ENCODE measurements at places on chromosomes 3 and 15.

DNA sequence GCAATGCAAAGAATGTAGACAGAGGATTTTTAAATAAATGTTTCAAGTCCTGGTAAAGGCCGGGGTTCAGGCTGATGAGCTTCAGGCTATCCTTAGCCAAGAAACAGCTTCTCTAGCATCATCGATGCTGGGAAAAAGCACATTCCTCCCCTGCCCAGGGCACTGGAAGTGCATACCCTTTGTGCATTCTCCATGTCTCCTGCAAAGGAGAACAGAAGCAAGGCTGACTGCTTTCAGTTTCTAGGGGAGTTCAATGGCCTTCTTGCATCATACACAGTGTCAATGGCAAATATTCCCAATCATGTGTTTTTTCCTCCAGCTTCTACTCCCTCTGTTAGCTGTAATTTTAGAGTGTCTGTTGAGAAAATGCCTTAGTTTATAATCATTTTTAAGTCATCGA, 59.9 kb downstream of the GPR176 start:
- DNase-seq: no peak

DNA sequence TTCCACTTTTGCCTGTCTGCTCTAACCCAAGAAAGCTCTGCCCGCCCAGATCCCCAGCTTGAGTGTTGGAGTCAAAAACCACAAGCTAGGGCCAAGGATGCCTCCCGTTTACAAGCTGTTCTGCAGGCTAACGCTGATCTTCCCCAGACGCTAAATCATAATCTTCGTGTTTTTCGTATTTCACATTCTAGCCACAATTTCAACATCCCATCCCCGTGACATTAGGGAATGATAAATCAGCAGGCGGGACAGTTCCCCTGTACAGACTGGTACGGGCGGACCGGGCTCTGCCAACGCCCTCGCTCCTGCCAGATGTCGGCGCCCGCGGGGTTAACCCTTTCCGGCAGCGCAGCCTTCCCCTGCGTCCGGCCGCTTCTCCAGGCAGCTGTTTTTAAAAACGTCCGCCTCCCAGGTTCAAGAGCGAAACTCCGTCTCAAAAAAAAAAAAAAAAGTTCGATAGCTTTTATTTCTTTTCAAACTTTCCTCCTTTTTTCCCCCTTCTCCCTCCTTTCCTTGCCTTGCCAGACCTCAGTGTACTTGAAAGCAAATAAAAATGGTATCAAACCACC, 81.0 kb upstream of the BNC1 start:
- peak; percentile 87 for DNase-seq

- DNase-seq: no peak
Observed at GRCh38 chr3:174287705-174288104, 571.4 kb upstream of the NAALADL2 start.

DNA sequence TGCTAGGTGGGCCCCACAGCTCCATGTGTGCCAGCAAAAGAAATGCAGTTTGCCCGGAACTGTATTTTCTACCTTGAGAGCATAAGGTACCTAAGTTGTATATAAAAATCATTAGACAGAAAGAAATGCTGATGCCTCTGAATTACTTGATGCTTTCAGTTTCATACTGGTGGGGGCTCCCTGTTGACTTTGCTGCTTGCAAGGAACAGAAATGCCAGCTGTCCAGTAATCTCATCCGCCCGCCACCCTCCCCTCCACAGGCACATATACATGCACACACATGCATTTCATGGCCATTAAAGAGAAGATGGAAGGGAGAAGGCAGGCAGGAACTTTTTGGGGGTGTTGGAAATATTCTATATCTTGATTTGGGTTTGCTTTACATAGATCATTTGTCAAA, 38.4 kb downstream of the LIMD1 start:
- no peak for DNase-seq

DNA sequence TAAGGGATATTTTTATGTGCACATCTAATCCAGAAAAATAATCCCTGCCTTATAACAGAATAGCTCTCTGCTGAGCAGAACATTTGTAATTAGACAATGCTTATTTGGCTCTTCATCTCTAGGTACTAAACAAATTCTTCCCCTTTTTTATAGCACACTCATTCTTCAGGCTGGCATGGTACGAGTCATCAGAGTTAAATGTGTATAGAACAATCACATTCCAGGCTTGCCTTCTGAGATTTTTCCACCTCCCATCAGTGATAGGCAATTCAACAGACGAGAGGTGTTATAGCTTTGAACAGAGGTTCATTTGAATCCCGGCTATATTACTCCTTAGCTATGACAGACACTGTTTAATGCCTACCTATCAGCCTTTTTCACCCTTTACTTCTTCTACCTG, 21.4 kb upstream of the SPPL2A start:
- DNase-seq: no peak

- peak; percentile 95 for DNase-seq
Observed at GRCh38 chr15:48582452-48583247, 62.9 kb downstream of the FBN1 start.

- DNase-seq: no peak
Observed at GRCh38 chr3:89372456-89372855, 265.0 kb downstream of the EPHA3 start.

GRCh38 chr3:146050691-146051090, 110.3 kb downstream of the PLOD2 start:
- DNase-seq: no peak

Measured in fibroblast of pulmonary artery (primary cell).